Adipocyte (in vitro differentiated cells): ENCODE measurements at places on chromosomes 1 and 21.

- no peak for DNase-seq
These were observed 37.1 kb upstream of the KIF21B start for GRCh38 chr1:201060586-201060985.

GRCh38 chr1:38908821-38909220 lies 27.4 kb upstream of the GJA9 start:
- DNase-seq = no peak

- no peak for DNase-seq
These were observed 8.1 kb downstream of the ADPRS start for GRCh38 chr1:36096500-36097432.

DNA sequence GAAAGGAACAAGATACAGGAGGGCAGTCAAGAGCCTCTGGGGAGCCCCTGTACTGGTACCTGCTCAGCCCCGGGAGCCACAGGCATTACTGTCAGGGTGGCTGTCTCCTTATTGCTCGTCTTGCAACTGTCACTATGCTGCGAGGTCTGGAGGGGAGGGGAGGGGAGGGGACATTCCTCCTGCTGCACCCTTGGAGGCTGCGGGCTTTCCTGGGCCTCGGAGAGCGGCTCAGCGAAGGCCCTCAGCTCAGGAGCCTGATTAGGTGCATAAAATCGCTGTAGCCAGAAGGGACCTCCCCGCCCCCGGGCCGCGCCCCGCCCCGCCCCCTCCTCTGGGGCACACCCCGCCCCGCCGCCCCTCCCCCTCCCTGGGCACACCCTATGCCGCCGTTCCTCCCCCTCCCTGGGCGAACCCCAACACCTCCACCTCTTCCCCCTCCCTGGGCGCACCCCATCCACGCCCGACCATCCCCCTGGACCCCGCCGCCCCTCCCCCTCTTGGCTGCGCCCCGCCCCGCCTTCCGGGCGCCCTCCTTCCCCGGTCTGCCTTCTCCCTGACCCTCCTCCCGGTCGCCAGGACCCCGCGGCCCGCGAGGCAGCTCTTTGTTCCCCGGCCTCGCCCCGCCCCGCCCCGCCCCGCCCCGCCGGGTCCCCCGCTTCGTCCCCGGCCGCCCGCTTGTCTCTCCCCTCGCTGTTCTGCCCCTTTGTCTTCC lies 35.5 kb downstream of the CACHD1 start:
- DNase-seq = no peak

GRCh38 chr1:234781241-234782065 lies 171.5 kb upstream of the IRF2BP2 start:
- DNase-seq = no peak

GRCh38 chr1:236809148-236809547 lies 14.1 kb downstream of the MTR start:
- no peak for DNase-seq

DNA sequence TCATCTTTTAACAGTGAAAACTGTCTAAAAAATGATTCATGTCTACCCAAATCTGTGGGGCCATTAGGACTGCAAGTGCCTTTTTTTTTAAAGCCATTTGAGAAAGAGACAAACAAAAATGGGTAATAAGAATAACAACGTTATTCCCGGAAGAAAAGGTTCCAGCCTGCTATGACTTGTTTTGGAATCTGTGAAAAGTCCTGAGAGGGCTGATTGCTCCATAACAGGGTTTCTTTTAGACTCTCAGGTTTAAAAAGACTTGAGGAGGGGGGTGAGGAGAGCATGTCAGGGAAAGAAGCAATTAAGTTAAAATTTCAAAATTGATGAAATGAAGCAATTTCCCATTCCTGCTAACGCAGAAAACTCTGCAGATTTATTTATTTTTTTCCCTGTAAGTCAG lies 56.4 kb downstream of the CACHD1 start:
- DNase-seq = peak; percentile 40

DNA sequence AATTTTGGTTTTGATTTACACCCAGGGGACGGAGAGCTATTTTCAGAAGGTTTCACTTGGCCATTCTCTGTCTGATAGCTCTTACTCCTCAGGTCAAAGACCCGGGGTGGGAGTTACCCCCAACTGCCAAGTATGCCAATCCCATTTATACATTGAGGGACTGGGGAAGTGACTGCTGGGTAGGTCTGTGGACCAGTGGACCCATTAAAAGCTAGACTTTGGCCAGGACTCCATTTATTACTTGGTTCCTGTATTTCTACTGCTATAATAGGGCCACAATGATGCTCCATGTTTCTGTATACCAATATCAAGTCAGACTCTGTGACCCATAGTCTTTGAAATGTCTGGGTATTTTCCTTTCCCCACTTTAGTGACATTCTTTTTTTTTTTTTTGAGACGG lies 14.6 kb downstream of the ZFYVE9 start:
- DNase-seq = no peak

DNA sequence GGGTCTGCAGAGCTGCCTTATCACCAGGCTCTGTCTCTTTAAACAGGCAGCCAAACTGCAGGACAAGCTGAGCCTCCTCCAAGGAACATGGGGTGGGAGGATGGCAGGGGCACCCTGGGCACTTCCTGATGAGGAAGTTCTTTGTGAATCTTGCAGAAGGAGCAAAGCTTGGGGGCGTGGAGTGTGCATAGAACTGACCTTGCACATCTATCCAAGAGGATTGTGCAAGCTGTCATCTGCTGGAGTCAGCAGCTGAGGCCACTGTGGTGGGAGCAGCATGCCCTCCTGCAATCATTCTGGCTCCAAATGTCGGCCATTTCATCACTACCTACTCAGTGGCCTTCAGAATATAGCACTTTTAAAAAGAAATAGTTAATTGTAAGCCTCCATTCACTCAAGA lies 182.2 kb downstream of the AJAP1 start:
- no peak for DNase-seq

GRCh38 chr1:98034505-98034904 lies 113.7 kb upstream of the DPYD start:
- DNase-seq = no peak

- DNase-seq = no peak
These were observed 620.0 kb upstream of the B3GALT2 start for GRCh38 chr1:193806079-193807048.

- DNase-seq = no peak
These were observed 292.9 kb downstream of the PLPP3 start for GRCh38 chr1:56286506-56286905.

DNA sequence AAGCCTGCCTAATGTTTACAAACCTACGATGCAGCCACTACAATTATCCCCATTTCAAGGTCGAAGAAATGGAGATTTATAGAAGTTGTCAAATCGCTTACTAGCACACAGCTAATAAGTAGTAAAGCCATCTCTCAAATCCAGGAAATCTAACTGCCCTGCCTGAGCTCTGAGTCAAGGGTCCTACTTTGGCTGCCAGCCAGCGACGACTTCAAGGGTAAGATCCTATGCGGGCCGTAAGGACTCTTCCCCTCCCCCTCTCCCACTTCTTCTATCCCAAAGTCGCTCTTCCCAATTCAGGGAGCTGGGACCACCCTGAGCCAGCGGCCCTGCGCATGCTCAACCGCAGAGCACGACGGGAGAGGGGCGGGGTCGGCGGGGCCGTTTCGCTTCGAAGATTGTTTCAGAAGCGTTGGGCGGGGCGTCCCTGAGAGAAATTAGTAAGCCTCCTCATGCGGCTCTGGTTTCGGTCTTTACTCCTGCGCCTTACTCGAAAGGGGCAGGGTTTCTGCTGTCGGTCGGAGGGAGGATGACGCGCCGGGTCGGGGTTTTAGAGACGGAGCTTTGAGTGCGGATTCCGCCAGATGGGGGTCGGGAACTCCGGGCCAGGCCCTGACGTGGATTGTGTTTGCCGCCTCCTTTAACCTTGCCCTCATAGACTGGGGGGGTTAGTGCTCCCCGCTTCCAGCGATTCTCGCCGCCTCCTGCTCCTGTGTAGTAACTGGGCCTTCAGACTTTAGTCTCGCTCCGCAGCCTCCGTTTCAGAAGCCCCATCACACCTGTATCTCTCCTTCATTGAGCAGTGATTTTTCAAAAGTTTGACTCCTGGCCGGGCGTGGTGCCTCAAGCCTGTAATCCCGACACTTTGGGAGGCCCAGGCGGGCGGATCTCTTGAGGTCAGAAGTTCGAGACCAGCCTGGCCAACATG lies at the start of gene ZMYM1:
ZMYM1 (plus strand) TSS at position 383 of the 928 bp plus-strand sequence. CDS start 14,603 bp downstream, outside the sequence.
- peak; percentile 94 for DNase-seq

DNA sequence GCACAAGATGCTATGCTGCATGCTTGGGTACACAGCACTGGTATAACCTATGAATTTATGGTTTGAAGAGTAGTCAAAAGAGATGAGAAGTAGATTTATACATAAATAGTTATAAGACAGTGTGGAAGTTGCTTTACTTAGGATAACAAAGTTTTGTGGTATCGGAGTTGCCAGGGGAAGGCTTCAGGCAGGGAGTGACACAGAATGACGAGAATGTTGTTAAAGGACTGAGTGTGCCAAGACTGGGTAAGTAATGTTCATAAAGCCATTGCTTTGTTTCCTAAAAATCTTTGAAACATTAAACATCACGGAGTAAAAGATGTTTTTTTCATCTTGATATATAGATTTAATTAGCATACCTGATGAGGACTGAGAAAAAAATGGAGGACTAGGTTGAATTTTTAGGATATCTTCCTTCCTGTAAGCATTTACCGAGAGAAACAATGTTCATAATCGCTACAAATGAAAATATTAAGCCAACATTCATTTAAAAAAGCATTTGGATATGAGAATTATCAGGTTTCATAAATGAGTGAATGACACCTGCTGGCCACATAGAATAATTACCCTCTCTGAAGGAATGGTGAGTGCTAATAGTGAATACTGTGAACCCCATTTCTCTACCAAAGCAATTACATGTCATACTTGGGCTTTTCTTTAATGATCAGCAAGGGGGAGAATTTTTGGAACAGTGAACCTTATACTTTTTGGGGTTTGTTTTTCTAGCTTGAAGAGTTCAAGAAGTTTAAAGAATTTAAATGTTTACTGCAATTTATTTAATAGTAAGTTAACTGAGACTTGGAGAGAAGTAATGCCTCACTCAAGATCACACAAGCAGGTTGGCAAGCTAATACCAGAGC lies 28.4 kb downstream of the EXTL2 start:
- peak; percentile 78 for DNase-seq

DNA sequence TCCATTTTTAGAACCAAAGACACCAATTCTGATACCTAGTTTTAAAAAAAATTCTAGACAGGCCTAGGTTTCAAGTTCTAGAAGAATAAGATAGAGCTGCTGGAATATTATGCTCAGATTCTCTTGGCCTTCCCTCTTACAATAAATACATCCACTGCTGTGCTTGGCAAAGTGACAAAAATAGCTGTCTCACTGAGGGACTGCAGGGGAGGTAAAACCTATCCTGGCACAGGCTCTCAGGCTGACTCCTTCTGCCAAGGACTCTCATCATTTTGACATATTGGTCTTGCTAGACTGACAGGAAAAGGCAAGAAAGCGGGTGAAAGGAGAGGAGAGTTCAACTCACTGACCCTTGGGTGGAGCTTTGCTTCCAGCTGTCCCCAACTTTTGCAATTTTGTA lies 197.0 kb upstream of the LHX8 start:
- peak; percentile 10 for DNase-seq

GRCh38 chr1:211198880-211199279 lies 60.3 kb upstream of the RCOR3 start:
- DNase-seq = no peak

- DNase-seq = peak; percentile 65
These were observed 34.1 kb downstream of the NIBAN1 start for GRCh38 chr1:184940226-184940625.

DNA sequence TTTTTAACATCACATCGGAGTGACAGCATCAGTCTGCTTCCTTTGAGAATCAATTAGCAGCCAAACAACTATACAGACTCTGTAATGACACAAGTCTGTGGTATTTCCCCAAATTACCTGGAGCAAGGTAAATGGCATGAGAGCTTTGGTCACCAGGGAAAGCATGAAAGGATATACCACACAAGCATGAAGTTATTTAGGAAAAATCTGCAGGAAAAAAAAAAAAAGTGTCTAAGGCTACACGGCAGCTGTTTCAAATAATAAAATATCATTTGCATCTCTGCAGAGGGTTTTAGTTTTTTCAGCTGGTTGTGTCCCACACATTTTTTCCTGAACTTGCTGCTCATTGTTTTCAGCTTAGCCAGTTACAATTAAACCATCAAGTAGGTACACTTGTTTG lies 234.7 kb downstream of the TTLL7 start:
- no peak for DNase-seq

DNA sequence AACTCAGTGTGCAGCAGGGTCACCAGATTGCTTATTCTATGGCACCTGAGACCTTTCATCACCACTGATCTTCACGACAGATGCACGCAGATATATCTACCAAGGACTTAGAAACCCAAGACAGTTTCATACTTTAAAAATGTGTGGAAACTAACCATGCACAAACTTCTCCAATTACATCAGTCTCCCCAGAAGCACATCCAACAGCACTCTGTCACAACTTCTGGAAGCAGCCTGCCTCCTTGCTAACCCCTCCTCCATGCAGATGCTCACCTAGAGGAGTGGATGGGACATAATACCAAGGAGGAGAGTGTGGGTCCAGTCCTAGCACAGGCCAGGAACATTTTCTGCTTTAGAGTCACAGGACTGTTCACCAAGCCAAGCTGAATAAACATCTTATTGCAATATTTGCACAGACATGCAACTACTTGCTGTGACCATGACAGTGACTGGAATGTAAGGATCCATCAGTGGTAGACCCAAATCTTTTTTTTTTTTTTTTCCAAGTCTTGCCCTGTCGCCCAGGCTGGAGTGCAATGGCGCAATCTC lies 69.4 kb downstream of the HIVEP3 start:
- peak; percentile 30 for DNase-seq

GRCh38 chr21:39924577-39925308 lies 57.5 kb downstream of the PCP4 start:
- DNase-seq = no peak

GRCh38 chr21:45641480-45642035 lies 2.0 kb upstream of the PCBP3 start:
- DNase-seq = no peak

- no peak for DNase-seq
These were observed 35.7 kb downstream of the PTGFR start for GRCh38 chr1:78526496-78526895.

DNA sequence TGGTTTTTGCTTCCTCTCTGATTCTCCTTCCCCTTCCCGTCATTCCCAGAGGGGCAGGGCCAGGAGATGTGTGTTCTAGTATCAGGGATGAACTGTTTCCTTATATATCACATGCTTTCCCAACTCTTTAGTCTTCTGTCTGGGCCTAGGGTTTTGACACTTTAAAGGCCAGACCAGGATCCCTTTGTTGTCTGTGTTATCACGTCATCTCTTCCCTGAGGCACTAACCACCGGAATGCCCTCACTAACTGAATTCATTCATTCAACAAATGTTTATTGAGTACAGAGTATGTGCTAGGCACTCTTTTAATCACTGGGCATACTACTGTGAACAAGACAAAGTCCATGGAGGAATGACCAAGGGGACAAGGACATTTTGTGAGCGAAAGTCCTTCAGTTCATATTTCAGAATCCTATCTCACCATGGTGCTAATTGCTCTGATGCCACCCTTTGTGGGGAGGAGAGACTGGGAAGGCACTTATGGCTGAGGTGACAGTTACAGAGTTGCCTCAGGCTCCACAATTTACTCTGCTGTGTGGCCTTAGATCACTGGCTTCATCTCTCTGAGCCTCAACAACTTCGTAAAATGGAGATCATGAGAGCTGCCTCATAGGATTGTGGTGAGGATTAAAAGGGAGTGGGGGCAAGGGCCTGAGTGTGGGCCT lies 12.0 kb upstream of the ZNF362 start:
- peak; percentile 43 for DNase-seq
